ENCODE measurements at places on chromosomes 12 and 14.

DNA sequence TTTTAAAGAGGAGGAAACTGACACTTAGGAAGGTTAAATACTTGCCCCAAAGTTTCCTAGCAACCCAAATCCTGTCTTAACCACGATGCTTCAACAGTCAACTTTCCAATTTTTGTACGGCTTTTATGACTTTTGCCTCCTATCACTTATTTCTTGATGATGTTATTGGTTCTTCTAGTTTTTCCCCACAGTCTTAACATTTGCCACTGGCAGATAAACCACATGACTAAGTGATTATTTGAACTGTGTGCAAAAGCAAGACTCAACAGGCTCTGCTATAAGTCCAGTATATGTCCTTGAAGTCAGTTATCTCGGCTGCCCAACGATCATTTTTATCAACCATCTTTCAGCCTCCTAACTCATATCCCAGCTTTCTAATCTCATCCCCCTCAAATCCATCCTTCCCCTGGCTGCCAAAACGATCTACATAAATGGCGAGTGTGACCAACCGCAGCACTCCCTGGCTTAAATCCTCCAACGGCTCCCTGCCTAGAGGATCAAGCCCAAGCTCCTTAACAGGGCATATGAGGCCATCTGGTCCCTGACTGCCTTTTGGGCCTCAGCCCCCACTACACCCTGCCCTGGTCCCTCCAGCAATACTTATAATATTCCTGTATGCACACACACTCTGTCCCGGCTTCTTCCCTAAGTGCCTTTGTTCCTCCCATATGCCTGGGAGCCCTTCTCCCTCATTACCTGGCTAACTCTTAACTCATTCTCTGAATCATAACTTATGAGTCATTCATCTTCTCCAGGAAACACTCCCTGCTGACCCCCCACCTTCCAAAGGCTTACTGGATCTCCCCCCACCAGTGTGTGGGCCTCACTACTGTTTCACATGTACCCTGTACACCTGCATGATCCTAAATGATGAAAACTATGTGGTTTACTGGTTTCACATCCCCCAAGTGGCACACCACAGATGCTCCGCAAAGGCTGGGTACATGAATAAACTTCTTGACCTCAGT is 8.8 kb downstream of the VPS37B start:
- DNase-seq, result no peak

DNA sequence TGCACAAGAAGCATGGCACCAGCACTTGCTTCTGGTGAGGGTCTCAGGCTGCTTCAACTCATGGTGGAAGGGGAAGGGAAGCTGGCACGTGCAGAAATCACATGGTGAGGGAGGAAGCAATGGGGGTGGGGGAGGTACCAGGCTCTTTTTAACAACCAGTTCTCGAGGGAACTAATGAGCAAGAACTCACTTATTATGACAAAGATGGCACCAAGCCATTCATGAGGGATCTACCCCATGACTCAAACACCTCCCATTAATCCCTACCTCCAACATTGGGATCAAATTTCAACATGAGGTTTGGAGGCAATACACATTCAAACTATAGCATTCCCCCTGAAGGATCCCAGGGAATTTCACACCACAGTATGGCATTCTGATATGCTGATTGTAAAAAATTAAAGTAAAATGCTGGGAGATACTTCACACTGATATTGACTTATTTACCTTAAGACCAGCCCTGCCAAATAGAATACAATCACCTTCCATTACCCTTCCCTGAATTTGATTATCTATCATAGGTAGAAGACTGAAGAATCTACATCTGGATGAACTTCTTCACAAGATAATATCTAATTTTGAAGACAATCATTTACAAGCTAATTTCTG is 201.7 kb upstream of the PLXNC1 start:
- DNase-seq, result no peak

DNA sequence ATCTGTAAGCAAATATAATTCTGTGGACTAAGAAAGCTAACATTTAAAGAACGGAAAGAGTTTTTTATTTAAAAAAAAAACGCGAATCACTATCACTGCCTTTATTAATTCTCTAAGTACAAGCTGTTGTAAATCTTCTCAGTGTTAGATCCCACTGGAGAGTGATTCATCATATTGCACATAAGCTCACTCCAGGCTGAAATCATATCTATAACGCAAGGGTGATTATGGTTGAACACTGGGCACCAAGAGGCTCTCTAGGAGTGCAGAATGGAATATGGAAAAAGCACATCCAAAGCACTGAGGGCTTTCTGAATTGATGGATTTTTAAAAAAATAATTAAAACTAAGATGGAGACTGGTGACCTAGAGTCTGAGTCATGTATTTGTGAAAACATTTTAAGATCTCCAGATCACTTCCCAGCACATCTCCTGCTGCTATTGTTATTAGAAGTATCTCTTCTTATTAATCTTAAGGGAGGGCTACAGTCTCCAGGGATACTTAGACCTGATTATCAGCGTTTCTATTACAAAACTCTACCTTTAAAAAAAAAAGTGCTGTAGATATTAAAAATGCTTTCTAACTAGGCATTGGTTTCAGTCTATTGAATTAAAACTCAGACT is 1106.8 kb downstream of the AACS start:
- no peak for DNase-seq

GRCh38 chr12:3752096-3752709 is 706 bp downstream of the CRACR2A start:
- DNase-seq, result peak; percentile 27

DNA sequence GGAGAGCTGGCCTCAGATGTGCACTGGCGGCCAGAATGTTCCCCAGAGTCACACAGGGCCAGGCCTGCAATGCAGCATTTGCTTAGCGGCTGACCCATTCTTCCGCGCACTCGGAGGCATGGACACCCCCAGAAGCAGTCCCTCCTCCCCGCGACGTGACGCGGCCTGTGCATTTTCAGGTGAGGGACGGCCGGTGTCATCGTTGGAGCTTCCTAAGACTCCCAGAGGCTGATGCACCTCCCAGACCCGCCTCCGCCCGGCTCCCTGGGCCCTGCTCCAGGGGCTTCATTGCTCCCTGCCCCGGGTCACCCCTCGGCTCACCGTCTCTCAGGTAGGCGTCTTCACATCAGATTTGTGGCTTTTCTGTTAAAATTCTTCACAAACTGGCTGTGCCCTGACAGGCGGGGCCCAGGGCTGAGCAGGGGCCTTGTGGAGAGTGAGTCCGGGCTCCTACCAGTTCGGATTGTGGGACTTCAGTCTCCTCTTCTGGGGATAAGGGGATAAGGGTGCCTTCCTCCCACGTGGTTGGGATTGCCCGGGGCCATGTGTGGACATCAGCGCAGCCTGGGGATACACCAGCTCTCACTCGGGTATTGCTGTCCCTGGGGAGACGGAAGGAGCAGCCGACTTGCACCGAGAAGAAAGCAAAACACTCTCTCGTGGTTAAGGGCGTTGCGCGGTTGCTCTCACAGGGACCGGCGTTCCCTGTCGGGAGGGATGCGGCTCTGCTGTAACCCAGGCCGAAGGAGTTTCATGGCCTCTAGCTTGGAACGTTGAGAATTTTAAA is 249.1 kb downstream of the ADGRD1 start:
- no peak for DNase-seq

DNA sequence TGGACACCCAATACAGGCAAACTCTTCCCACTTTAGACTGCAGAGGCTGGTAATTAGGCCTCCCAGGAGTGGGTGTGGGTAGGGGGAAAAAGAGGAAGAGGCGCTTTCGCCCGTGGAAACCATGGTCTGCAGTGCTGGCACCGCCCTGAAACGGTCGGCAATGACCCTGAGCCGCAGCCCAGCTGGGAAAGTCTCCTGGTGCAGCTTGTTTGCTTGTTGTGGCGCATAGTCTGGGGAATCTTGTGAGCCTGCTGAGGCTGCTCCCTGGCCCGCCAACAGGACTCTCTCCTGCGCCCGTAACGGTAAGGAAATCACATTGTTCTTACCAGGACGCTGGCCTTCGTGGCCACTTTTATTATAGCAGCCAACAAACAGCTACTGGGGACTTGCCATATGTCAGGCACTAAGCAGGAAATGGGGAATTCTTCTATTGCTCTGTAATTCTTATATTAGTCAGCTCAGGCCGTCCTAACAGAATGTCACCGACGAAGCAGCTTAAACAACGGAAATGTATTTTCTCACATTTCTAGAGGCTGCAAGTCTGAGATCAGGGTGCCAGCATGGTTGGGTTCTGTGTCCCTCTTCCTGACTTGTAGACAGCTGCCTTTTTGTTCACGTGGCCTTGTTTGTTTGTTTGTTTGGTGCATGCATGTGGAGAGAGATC is 52.5 kb upstream of the RIN3 start:
- DNase-seq, result no peak

GRCh38 chr12:14239935-14240872 is 125.3 kb upstream of the ATF7IP start:
- no peak for DNase-seq

DNA sequence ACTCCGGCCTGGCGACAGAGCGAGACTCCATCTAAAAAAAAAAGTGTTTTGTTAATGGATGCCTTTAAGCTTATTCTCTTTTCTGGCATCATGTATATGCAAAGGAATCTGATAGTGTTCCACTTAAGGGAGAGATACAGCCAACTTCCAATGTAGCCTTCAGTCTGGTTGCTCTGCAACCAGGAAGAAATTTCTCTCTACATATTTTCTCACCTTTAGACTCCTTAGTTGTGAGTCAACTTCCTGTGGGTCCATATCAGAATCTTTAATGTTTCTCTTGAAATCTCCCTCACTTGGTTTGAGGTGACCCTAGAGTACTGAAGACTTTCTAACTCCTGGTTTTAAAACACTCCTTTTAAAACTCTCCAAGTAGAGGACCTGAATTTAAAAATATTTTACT is 340.4 kb downstream of the SLC6A15 start:
- no peak for DNase-seq

DNA sequence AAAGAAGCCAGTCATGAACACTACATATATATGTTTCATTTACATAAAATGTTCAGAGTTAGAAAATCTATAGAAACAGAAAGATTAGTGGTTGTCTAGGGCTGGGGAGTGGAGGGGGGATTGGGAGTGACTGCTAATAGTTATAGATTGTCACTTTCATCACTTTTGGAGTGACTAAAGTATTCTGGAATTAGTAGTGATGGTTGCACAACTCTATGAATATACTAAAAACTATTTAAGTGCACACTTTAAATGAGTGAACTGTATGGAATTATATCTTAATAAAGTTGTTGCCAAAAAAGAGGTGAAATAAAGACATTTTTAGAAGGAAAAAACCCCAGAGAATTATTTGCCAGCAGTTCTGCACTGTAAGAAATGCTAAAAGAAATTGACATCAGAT is 9.5 kb downstream of the CATSPERB start:
- no peak for DNase-seq

DNA sequence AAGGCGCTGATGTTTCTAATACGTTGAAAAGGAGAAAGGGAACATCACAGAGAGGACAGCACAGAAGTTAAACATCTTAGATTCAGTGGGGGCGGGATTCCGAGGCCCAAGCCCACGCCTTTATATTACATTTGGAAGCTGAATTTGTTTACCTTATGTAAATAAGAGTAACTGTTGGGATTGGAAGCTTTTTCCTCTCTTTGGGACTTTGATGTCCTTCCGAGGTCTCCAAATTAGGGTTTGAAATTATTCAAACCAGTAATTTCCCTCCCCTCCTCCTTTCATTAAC is 6.4 kb downstream of the FOXA1 start:
- no peak for DNase-seq

DNA sequence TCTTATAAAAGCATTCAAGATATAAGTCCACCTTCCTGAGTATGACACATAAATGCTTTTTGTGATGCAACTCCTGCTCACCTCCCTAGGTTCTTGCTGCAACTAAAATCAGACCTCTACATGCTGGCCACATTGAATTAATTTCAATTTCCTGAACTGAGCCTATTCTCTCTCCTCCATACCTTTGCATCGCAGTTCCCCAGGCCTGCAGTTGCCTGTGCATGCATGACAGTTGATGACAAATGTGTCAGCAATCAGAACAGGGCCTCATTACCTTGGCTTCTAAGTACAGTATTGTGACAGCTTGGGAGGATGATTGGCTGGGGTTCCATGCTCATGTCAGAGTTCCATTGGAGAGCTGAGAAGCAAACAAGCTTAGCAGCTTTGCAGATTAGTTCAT is 3.9 kb upstream of the TM7SF3 start:
- no peak for DNase-seq

DNA sequence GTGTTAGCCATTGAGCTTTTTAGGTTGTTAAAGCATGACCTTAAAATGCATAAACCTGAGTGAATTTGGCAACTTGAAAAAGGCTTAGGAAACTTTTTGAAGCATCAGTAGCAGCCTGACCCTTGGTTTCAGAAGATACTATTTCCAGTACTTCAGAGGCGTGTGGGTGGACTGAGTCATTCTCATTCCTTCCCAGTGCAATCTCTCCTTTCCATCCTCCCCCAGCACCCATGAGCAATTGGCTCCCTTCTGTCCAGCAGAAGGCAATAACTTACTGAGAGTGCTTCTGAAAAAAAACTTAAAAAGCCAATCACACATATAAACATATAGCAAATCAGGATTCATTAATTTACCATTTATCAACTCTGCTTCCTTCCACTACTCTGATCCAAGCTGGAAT is 299.3 kb upstream of the STXBP6 start:
- no peak for DNase-seq

- no peak for DNase-seq
These were observed 164.6 kb downstream of the MSRB3 start for GRCh38 chr12:65443038-65443437.

DNA sequence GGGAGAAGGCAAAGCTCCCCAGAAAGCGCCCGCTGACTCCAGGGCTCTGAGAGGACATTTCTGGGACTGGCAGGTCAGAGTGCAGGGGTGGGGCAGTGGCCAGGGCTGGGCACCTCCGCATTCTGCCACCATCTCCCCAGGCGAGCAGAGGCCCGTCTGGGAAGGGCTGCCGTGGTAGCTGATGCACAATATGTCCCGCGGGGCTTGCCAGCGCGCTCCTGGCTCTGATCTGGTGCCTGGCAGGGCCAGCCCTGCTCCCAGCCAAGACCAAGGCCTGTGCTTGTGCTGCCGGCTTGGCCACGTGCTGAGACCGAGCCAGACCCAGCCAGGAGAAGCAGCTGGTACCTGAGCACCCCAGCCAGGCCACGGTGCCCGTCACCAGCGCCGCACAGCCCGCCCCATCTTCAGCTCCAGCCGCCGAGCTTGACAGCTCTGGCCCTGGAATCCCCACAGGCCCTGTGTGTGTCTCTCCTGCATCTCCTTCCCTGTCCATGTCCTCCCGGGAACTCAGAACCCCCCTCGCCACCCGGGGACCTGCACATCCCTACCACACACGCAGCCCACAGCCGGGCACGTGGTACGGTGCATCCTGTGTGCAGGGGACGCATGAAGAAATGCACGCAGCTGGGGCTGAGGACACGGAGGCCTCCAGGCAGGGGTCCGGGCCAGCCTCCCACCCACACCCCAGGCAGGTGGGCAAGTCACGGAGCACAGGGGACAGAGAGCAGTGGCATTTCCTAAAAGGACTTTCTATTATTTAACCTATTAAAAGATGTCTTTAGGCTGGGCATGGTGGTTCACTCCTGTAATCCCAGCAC is 68.6 kb upstream of the C14orf180 start:
- no peak for DNase-seq

- no peak for DNase-seq
These were observed 49.3 kb downstream of the EGLN3 start for GRCh38 chr14:33901426-33902155.

Data from activated CD4-positive, alpha-beta T cell treated with anti-CD3 and anti-CD28 coated beads for 1 hour (primary cell).